ENCODE measurements at places on chromosomes 13 and 19. TPM values are rescaled to one million over a fixed set of nuclear protein-coding genes. Genes with fewer than 3 reads are reported as not detected.

DNA sequence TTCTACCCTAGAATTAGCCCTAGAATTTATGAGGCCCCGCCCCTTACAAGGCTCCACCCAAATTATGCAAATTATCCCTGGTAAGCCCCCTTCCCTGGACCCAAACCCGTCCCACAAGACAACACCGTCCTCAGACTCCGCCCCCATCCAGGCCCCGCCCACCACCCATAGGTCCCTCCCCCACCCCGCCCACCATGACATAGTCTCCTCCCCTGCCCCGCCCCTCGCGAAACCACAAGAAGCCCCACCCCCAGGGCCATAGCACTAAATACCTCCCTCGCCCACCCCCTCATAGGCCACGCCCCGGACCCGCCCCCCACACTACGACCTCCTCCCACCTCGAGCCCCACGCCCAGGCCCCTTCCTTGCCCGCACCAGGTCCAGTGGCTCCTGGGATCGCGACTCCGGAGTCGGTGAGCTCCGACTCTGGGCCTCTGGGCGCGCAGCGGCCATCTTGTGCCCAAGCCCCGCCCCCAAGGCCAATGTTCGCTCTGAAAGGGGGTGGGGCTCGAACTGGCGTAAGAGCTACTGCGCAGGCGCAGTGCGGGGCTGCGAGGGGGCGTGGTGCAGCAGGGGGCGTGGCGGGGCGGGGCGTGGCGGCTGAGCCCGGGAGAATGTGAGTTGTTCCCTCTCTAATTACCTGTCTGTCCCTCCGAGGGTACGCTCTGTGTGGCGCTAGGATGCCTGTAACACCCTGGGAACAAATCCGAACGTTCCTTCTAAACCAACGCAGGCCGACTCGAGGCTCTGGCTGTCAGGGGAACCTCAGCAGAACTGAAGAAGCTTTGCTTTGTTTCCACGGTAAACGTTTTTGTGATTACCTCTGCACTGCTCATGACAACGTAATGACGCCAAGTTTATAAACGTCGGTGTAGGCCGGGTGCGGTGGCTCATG is at the start of gene ZNF784:
Gene ZNF784, minus strand, starts transcription at position 458 of the 895 bp plus-strand sequence. Its CDS starts 5 bp downstream, at position 453.
- no peaks in the 10 kb centered on the region for H3K27me3 ChIP-seq
- H3K27ac ChIP-seq = peak within 1 kb of the TSS; percentile 98
- peaks cover 13% of the 10 kb centered on the region for H3K4me1 ChIP-seq
- H3K36me3 ChIP-seq = no peaks in the 10 kb centered on the region
- DNase-seq = peak; percentile 96

- no peak for DNase-seq
- H3K4me1 ChIP-seq = peaks cover 19% of the 10 kb centered on the region
- peak overlapping the region; percentile 70 for H3K27ac ChIP-seq
- no peaks in the 10 kb centered on the region for H3K27me3 ChIP-seq
- peak overlapping the region; percentile 57 for H3K4me3 ChIP-seq
Observed at GRCh38 chr19:7888826-7889217, 512 bp downstream of the LRRC8E start.

DNA sequence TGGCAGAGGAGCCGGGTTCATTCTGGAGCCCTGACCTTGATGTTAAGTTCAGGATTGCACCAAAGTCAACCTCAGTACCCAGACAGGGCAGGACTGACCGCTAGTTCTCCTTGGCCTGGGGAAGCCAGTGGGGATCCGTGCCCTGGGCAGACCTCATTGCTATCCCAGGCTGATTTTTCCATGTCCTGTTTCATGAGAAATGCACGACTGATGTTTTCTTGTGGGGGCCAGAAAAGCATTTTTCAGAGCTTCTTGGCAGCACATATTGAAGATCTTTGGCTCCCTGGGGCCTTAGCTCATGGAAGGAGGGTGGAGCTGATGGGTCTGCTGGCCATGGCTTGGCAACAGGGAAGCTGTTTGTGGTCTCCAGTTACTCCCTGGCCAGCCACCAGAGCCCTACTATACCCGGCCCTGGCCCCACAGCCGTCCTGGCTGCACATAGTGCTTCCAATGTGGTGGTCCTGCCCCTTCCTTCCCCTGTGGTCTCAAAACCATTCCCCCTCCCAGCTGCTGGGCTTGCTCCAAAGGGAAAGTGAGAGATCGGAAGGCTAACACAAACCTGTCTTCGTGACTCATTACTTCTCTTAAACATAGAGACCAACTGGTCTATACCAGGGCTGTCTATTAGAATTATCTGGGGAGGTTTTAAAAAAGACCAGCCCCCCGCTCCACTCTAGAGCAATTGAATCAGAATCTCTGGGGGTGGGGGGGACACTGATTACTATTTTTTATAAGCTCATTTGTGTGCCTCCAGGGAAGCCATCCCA is 11.2 kb downstream of the IL17D start:
- H3K27ac ChIP-seq = no peak overlapping the region
- H3K27me3 ChIP-seq = no peaks in the 10 kb centered on the region
- peaks cover 14% of the 10 kb centered on the region for H3K4me1 ChIP-seq
- no peak overlapping the region for H3K4me3 ChIP-seq

The WDR88 gene
- total RNA-seq = not detected

DNA sequence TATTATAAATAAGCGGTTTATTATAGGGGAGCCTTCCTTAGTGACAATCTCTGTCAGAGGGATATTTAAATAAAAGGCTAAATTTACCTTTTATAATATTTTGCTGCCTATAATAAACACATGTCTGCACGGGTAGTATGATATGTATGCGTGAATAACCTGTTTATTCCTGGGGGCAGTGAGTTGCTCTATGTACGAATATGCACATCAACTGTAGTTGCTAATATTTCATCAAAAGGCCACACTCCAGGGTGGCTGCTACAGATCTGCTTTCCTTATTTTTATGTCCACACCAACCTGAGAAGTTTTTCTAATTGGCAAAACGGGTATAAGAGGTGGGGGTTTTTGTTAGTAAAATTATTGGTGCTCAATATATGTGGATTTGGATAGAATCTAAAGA is 192.0 kb downstream of the LHFPL6 start:
- H3K27me3 ChIP-seq = no peaks in the 10 kb centered on the region
- DNase-seq = no peak
- H3K4me3 ChIP-seq = no peak overlapping the region
- H3K36me3 ChIP-seq = no peaks in the 10 kb centered on the region
- H3K4me1 ChIP-seq = no peaks in the 10 kb centered on the region

- DNase-seq = no peak
- H3K4me3 ChIP-seq = no peak overlapping the region
- no peaks in the 10 kb centered on the region for H3K4me1 ChIP-seq
- no peaks in the 10 kb centered on the region for H3K36me3 ChIP-seq
Observed at GRCh38 chr13:106275446-106276032, 259.9 kb downstream of the EFNB2 start.

GRCh38 chr13:95349267-95349666 is 48.0 kb upstream of the ABCC4 start:
- H3K36me3 ChIP-seq = no peaks in the 10 kb centered on the region
- no peak overlapping the region for H3K27ac ChIP-seq
- no peaks in the 10 kb centered on the region for H3K27me3 ChIP-seq

DNA sequence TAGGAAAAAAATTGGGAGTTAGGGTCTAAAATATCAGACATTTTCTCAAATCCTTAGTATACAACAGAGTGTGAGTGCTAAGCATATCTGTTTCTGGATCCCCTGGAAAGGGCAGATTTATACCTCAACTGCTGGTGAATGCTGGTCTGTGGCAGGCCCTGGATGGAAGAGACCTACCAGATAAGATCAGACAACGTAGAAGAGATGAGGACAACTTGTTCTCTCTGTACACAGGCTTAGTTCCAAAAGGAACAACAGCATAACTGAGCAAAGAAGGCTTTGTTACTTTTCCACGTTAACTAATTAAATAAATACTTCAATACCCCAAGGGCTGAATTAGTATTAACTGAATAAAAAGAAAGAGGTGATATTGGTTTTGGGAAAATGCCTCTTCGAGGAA is 1277.3 kb downstream of the SLITRK5 start:
- no peak for DNase-seq
- no peaks in the 10 kb centered on the region for H3K4me1 ChIP-seq
- no peaks in the 10 kb centered on the region for H3K36me3 ChIP-seq
- no peaks in the 10 kb centered on the region for H3K27me3 ChIP-seq

Data from body of pancreas (tissue), 4 donors.